Stimulated activated CD4-positive, alpha-beta T cell treated with anti-CD3 and anti-CD28 coated beads, Interleukin-12 subunit alpha, Interleukin-12 subunit beta, amount 100 ng/mL, for 24 hours (primary cell): ENCODE measurements at places on chromosomes 3 and 15.

GRCh38 chr15:28991236-28992171, 105.7 kb downstream of the APBA2 start:
- DNase-seq: no peak

DNA sequence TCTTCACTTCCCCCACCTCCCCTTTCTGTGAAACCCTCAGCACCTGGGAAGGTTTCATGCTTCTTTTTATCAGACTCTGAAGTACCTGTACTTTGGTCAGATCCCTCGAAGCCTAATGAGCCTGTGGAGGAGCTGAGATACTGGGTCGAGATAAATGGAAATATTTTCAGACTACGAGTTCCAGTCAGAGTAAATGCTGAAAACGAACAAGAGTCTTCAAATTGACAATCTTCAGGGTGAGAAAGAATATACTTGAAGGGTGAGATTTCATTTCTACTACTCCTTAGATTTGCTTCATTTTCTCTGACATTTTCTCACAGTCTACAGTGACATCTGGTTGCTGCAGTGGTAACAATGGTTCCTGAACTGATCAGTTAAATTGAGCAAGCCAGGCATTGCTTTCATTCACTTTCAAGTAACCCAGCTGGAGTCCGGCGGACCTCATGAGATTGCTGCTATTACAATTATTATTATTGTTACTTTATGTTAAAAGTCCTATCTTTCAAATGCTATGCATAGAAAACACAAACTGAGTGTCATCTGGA, 337.2 kb downstream of the VGLL3 start:
- no peak for DNase-seq

DNA sequence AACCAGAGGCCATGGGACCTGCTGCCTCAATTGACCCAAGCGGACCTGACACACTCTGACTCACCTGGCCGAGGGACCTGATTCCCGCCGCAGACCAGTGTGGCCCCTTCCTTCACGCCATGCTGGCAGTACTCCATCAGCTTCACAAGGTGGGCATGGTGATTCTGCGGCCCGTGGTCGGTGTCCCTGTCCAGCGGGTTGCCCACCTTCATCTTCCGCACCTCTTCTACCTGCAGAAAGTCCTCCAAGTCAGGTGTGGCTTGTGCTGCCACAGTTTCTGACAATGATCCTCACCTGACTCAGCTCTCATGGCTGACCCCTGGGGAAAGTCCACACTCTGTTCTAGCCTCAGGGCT, 25.9 kb upstream of the SLC41A3 start:
- no peak for DNase-seq

DNA sequence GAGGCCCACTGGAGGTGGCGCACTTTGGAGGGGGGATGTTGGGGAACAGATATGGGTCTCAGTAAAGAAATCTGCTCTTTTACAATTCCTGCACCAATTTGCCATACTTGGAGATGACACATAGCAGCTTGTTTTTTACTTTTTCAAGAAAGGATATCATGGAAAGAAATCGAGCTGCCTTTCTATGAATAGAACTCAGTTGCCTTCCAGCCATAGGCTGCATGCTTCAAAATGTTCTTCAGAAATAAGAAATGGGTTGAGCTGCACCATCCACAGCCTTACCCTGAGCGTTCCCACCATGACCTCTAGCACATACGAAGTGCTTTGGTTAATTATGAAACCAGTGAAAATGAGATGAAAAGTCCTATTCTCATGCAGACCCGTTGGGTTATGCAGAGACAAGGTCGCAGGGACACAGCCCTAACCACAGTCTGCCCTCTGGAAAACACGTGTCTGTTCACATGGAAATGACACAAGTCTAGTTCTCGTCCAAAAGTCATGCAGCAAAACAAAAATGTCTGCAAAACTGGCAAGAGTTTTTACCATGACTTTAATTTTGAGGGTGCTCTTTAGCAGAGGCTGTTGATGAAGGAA, 36.3 kb downstream of the NGRN start:
- no peak for DNase-seq

- no peak for DNase-seq
Measured at GRCh38 chr3:194824100-194824499, 138.4 kb downstream of the FAM43A start.

GRCh38 chr3:131711114-131711768, 208.5 kb upstream of the MRPL3 start:
- DNase-seq: no peak
